ENCODE measurements at places on chromosomes 2 and 18.
A peak's percentile ranks its signal among the peaks of the same experiment; 100 is the strongest.

GRCh38 chr18:23228102-23229061 lies 93.1 kb downstream of the CABLES1 start:
- DNase-seq: peak; percentile 82

DNA sequence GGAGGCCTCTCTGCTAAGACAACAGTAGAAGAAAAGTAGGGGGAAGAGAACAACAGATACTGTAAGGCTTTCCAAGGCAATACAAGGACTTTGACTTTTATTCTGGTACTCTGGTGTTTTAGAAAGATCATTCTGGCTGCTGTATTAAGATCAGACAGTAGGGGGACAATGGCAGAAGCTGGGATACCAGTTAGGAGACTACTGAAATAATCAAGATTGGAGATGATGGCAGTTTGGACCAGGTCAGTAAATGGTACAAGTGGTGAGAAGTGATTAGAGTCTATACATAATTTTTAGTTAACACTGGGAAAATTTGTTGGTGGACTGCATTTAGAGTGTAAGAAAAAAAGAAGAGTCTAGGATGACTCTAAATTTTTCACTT lies 139.7 kb downstream of the ROCK1 start:
- peak; percentile 19 for DNase-seq

GRCh38 chr2:22329211-22330154 lies 1055.5 kb upstream of the KLHL29 start:
- DNase-seq: no peak

- no peak for DNase-seq
These were observed 92.3 kb upstream of the ALKAL2 start for GRCh38 chr2:380221-380620.

DNA sequence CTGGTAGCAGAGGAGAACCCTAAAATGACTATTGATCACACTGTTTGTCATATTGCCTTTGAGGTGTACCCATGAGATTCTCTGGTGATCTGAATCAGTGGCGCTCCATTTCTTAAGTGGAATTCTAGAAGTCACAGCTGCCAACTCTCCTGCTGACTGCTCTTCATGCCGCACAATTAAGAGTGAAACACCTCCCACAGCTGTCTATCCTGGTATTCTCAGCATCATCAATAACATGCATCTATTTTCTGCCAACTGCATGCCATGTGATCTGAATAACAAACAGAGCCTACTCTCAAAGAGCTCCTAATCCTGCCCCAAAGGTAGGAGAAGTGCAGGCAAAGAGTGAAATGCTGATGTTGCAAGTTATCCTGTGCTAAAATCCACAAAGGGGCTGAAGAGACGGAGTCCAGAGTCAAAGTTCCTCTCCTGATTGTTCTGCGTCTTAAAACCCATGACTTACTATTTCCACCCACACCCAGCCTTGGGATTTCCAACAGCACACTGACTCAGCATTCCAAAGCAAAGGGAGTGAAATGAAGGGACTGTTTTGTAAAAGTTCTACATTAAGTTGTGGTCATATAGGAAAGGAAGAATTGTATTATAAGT lies 13.7 kb upstream of the DAPL1 start:
- DNase-seq: peak; percentile 55

DNA sequence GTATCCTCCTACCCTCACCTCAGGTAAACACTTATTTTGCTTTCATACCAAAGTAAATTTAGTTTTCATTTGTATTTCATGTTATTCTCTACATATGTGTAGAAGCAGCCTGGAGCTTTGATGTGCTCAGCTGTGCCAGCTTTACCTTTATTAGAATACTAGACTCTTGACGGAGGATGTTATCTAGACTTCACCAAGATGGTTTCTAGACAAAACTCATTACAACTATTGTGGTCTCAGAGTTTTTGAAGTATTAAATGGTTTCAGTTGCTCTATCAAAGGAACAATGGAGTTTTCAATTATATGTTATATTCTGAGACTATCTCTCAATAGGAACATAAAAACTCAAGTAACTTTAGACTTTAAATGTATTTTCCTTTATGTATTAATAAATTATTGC lies 5.0 kb upstream of the IL18RAP start:
- no peak for DNase-seq

- DNase-seq: no peak
These were observed 69.8 kb upstream of the TANK start for GRCh38 chr2:161090411-161090810.

DNA sequence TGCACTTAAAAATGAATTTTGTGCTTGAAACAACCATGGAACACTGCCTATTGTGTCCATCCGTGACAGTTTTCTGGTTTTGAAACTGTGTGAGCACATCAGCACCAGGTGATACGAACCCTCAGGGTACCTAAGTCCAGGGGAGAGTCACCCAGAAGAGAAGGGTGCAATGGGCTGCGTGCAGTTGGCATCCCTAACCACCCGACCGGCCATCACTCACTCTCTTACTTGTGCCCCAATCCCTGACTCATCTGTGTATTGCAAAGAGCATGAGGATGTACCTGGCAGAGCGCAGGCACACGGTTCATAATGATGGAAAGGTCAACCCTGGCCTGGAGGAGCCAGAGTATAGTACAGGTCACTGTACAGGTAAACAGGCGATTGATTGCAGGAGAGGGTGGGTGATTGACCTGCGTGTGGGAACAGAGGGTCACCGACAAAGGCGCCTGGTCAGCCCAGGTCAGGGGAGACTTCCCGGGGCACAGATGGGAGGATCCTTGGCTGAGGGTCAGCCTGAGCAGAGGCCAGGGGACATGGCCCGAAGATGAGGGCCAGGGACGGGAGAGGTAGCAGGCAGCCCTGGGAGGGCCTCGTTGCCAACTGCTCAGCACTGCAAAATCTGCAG lies 160.3 kb downstream of the SEPTIN10 start:
- no peak for DNase-seq

- DNase-seq: no peak
These were observed 109.7 kb upstream of the MGAT5 start for GRCh38 chr2:134144081-134144596.

DNA sequence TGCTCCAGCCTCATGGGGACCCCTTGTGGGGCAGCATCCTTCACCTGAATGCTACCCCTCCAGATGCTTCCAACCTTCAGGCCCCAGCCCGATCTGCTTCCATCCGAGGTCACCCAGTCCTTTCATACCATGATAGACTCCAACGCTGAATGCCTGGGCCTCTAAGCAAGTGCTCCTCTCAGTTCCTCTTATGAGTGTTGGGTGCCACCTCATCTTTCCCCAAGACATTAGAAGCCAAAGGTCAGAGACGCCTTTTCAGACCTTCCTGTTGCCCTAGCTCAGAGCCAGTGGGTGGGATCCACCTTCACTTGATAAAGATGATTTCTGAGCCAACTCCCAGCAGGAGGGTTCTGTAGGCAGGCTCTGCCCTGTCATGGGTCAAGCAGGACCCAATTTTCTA lies 174.5 kb upstream of the MGAT5 start:
- DNase-seq: no peak

DNA sequence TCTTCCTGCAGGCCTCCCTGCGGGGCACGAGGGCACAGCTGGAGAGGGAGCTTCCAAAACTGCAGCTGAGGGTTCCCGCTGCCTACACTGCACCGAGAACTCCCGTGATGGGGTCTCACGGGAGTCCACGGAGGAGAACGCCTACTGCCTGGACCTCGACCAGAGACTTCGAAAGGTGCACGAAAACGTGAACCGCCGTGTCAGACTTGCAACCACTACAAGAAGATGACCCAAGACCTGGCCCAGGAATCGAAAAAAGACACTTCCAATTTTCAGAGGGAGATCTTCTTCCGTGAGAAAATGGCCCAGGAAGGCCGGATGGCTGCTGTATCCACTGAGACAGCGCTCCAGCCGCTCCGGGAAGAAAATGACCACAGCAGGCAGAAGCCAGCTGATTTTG lies 52.9 kb upstream of the TXNDC2 start:
- DNase-seq: no peak

DNA sequence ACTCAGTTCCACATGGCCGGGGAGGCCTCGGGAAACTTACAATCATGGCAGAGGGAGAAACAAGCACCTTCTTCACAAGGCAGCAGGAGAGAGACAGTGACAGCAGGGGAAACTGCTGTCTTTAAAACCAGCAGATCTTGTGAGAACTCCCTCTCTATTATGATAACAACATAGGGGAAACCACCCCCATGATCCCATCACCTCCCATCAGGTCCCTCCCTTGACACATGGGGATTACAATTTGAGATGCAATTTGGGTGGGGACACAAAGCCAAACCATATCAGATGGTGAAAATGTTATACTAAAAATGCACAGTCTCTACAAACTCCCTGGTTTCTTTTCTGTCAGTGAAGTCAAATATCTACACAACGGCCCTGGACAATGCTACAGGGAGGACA lies 9.2 kb downstream of the TMEM18 start:
- no peak for DNase-seq

DNA sequence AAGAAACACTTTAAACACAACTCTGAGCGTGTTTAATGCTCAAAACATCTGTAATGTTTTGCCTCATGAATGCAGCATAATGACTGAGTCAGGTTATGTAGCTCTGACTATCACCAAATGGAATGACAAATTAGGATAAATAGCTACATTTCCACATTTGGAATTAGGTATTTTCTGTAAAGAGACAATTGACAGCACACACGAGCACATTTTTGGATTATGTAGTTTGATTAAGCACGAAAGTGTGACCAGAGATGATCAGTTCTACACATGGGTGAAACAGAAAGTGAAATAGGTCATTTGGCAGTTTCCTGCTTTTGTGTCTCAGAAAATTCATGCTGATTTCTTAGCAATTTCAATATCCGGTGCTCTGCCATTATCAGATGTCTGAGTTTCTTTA lies 29.0 kb downstream of the LPIN1 start:
- peak; percentile 25 for DNase-seq

DNA sequence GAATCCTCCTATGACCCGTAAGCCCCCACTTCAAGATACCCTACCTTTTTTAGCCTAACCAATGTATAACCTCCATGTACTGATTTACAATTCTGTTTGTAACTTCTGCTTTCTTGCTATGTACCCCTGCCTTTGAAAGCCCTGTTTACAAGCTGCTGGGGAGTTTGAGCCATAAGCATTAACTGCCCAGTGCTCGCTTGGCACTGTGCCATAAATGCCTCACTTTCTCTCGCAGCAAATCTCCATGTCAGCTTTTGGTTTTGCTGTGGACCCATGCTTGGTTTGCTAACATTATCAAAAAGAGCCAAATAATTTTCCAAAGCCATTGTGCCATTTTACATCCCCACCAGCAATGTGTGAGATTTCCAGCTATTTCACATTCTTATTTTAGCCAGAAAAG lies 51.8 kb downstream of the TEX51 start:
- peak; percentile 11 for DNase-seq

GRCh38 chr2:126976721-126977328 lies 78.1 kb downstream of the TEX51 start:
- no peak for DNase-seq

DNA sequence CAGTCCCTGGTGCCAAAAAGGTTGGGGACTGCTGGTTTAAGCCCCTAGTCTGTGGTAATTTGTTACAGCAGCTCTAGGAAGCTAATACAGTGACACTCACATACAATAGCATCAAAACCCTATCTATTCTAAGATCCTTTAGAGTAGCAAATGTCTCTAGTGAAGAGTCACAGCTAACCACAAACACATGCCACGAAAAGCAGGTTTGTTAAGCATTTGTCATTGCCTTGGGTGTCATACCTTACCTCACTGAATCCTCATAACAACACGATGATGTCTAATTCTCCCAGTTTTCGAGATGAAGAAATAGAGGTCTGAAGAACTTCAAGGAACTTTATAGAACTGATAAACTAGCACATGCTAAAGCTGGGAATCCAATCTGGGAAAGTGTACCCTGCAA lies 29.6 kb upstream of the RNF152 start:
- DNase-seq: no peak

DNA sequence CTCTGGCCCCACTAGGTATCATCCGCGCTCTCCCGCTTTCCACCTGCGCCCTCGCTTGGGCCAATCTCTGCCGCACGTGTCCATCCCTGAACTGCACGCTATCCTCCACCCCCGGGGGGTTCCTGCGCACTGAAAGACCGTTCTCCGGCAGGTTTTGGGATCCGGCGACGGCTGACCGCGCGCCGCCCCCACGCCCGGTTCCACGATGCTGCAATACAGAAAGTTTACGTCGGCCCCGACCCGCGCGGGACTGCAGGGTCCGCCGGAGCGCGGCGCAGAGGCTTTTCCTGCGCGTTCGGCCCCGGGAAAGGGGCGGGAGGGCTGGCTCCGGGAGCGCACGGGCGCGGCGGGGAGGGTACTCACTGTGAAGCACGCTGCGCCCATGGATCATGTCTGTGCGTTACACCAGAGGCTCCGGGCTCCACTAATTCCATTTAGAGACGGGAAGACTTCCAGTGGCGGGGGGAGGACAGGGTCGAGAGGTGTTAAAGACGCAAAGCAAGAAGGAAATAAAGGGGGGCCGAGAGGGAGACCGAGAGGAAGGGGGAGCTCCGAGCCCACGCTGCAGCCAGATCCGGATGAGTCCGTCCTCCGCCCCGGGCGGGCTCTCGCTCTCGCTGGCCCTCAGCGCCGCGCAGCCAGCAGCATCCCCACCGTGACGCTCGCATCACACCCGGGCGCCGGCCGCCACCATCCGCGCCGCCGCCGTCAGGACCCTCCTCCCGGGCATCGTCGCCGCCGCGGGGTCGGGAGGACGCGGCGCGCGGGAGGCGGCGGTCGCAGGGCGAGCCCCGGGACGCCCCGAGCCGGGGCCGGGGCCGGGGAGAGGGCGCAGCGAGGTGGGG lies 664 bp downstream of the NETO1 start:
- DNase-seq: no peak

DNA sequence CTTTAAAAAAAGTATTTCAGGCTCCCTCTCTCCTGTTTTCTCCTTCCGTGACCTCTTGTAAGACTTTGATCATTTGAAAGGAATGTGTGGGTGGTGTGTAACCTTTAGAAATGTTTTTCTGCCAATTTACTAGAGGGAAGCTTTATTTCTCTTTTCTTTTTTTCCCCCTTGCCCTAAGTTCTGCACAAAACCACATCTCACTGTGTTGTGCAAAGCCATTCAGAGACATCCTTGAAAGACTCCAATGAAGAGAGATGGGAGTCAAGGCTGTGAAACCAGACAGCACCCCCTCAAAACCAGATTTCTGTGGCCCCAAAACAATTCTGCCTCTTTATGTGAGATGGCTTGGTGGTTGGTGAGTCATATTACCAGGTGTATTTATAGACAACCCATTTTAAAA lies 184.6 kb upstream of the ERBB4 start:
- DNase-seq: peak; percentile 72

GRCh38 chr2:28855193-28855592 lies 14.9 kb downstream of the TRMT61B start:
- no peak for DNase-seq

GRCh38 chr2:158649846-158650245 lies 145.3 kb upstream of the DAPL1 start:
- no peak for DNase-seq

- DNase-seq: no peak
These were observed at the start of gene HTR2B for GRCh38 chr2:231124838-231125568. Gene HTR2B, minus strand, starts transcription at chr2:231125042. Its CDS starts 1,278 bp downstream, at chr2:231123764.

- DNase-seq: no peak
These were observed 51.0 kb upstream of the ZNF516 start for GRCh38 chr18:76546088-76546435.
